Memory B cell (primary cell): ENCODE measurements at places on chromosomes 2 and 18.

GRCh38 chr2:44004735-44005602, 9.2 kb upstream of the LRPPRC start:
- DNase-seq, result no peak

GRCh38 chr2:217794133-217794986, 208.4 kb downstream of the TNS1 start:
- no peak for DNase-seq

DNA sequence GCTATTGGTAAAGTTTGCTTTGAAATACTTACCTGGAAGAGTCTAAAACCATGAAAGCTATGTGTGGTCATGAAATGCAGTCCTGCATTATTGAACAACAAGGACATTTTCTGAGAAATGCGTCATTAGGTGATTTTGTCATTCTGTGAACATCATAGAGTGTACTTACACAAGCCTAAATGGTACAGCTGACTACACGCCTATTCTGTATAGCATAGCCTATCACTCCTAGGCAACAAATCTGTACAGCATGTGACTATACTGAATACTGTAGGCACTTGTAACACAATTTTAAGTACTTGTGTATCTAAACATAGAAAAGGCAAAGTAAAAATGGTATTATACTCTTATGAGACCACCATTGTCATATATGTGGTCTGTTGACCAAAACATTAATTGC, 8.1 kb downstream of the FAM171B start:
- no peak for DNase-seq

DNA sequence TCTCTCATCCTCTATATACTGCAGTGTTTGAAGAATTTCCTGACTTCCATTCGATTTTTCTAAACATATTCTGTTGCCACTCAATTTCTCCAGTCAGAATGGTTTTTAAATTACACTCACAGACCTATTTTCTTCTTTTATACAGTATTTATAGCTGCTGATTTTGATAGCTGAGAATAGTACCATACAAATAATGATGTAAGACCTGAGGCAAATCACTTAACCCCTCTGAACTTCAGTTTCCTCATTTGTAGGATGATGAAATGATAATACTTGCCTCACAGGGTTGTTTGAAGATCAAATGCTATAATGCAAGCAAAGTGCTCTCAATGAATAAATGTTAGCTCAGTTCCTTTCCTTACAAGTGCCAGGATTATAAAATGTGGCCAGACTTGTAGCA, 241.8 kb downstream of the CPS1 start:
- no peak for DNase-seq

DNA sequence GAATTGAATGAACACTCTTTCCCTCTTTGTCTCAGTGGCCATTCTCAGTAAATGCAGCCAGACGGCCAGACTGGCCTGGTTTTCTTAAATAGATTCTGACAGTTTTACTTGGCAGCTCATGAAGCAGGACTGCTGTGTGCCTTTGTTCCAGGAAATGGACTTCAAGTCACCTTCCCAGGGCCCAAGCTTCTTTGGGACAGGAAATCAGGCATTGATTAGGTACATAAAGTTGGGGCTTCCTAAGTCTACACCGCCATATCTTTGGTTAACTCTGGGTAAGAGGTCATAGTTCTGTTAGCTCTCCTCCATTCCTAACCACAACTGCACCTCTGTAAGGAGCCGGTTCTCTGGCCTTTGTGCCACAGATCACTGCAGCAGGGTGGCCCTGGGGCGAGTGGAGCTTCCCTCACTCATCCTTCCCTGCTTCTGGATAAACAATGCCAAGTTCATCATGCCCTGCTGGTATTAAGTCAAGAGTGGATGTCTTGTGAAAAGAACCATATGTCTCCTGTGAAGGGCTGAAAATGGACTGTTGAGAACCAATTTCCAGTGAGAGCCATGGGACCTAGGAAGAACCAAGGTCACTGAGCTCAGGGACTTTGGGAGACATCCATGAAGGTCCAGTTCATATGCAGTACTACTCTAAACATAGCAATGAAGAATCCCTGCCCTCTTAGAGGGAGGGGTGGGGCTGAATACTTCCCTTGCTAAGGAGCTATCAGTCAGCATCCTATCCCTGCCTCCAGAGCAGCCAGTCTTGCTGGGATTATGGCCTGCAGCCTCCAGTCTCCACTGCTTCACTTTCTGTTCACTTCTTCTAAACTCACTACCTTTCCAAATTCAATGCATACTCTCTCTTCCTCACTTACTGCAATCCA, 122.6 kb upstream of the XPO1 start:
- no peak for DNase-seq

DNA sequence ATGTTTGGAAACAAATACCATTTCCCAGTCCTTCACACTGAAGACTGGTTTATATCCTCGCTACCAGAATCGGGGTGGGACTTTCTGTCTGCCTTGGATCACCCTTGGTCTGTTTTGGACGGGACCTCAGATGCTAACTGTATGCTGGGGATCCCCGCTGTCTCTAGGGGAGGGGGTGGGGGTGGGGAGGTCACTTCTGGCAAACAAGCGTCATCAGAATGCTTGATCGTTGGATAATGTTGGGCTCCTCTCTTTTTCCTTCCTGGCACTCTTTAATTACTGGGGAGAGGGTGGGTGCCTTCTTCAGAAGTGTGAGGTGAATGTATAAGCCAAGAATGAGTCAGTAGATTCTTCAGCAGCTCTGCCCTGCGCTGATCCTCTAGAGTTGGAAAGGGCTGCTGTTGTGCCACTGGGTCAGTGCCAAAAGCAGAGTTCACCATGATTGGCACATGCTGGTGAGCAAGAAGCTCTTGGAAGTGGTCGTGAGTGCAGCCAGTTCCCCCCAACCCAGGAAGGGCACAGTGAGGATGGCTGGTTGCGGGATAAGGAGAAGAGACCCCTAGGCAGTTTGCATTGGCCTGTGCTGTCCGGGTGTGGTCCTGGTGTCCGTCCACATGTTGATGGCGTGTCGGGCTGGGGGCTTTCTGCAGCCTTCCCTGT, 32.2 kb downstream of the DGKD start:
- no peak for DNase-seq

DNA sequence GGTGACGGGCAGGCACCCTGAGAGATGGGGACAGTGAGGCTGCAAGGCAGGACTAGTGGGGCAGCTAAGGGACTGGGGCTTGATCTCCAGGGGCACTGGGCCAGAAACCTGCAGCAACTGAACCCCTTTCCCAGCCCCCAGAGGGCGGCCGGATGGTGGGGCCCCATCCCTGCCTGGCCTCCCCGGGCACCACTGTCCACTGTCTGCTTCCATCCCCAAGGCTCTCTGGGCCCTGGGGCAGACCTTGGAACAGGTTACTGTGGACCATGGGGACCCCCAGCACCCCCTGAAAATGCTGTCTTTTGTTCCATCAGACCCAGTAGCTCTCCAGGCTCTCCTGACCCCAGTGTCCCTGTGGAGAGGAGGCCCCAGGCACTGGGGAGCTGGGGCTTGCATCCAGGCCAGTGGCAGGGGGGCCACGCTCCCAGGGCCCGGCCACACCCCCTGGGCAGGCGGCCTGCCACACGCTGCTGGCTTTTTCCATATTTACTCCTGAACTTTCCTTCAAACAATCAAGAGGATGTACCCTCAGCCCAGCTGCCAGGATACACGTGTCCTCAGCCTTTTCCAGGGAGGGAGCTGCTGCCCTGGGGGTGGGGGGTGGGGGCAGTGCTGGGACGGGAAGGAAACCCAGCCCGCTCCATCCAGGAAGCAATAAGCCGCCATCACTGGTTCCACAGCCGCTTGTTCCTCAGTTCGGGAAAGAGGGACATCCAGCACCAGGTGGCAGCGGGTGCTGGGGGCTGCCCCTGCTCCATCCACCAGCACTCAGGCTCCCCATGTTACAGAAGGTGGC, 102.3 kb upstream of the ODC1 start:
- no peak for DNase-seq

GRCh38 chr18:78494204-78495085, 485.2 kb upstream of the SALL3 start:
- DNase-seq, result no peak

- no peak for DNase-seq
Measured at GRCh38 chr2:190717306-190717705, 68.4 kb downstream of the NAB1 start.

GRCh38 chr18:77316008-77316407, 66.4 kb downstream of the GALR1 start:
- DNase-seq, result no peak

GRCh38 chr2:202061695-202062094, 11.4 kb upstream of the KIAA2012 start:
- no peak for DNase-seq

DNA sequence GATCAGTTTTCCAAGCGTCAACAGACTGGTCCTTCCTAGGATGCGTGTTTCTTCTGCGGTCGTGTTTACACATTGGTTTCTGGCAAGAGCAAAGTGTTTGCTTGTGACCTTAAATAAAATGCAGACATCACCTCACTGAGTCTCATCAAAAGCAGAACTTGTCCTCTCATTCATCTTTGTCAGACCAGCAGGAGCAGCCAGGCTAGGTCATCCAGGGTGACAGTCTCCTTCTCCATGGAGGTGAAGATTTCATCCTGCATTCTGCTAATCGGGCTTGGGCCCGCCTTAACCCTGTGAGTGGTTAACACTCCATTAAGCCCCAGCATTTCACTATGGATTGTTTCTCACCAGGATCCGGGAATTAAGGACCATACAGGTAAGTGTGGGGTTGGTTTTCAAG, 64.2 kb upstream of the PID1 start:
- DNase-seq, result no peak

- DNase-seq, result no peak
Measured at GRCh38 chr18:8767340-8767739, 62.0 kb downstream of the MTCL1 start.

DNA sequence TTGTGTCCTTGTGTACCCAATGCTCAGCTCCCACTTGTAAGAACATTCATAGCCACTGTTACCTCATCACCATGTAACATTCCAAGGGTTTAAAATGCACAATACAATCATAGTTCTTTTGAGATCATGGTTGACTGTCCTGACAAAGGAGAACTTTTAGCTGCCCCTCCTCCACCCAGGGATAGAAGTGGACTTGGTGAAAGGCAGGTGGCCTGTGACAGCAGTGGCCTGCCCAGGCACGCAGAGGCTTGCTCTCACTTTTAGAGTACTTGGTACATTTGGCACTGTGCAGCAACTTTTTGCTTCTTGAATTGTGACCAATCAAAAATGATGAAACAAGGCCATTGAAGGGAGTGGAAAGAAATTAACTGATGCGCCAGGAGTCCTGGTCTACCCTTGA, 108.7 kb downstream of the ANKRD44 start:
- DNase-seq, result no peak

GRCh38 chr2:235086481-235087184, 134.8 kb downstream of the SH3BP4 start:
- DNase-seq, result no peak

GRCh38 chr2:144372410-144373080, 147.4 kb downstream of the ZEB2 start:
- DNase-seq, result no peak

GRCh38 chr18:37403100-37403781, 162.4 kb downstream of the CELF4 start:
- DNase-seq, result no peak

DNA sequence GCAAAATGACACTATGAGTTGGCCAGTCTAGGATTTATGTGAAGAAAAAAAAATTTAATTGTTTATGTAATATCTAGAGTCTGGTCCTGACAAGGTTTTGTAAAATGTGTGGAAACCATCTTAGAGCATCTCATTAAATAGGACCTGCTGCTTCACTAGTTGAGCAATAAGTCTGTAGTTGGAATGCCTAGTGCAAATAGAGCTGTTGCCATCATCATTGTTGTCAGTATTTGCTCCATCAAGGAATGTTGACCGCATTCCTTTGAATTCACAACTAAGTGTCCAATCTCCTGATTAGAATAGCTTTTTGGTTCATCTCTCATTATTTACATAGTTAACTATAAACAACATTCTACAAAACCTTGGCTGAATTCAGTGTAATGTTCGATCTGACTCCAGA, 32.2 kb upstream of the RPE start:
- DNase-seq, result no peak

- no peak for DNase-seq
Measured at GRCh38 chr2:150036622-150037021, 449.0 kb upstream of the MMADHC start.

- DNase-seq, result no peak
Measured at GRCh38 chr2:236178890-236179235, 10.7 kb upstream of the GBX2 start.

GRCh38 chr2:61633250-61633649, 95.1 kb upstream of the XPO1 start:
- DNase-seq, result no peak

GRCh38 chr2:144922519-144922918, 402.6 kb upstream of the ZEB2 start:
- no peak for DNase-seq

- DNase-seq, result no peak
Measured at GRCh38 chr2:24793761-24794435, 673 bp downstream of the CENPO start.

DNA sequence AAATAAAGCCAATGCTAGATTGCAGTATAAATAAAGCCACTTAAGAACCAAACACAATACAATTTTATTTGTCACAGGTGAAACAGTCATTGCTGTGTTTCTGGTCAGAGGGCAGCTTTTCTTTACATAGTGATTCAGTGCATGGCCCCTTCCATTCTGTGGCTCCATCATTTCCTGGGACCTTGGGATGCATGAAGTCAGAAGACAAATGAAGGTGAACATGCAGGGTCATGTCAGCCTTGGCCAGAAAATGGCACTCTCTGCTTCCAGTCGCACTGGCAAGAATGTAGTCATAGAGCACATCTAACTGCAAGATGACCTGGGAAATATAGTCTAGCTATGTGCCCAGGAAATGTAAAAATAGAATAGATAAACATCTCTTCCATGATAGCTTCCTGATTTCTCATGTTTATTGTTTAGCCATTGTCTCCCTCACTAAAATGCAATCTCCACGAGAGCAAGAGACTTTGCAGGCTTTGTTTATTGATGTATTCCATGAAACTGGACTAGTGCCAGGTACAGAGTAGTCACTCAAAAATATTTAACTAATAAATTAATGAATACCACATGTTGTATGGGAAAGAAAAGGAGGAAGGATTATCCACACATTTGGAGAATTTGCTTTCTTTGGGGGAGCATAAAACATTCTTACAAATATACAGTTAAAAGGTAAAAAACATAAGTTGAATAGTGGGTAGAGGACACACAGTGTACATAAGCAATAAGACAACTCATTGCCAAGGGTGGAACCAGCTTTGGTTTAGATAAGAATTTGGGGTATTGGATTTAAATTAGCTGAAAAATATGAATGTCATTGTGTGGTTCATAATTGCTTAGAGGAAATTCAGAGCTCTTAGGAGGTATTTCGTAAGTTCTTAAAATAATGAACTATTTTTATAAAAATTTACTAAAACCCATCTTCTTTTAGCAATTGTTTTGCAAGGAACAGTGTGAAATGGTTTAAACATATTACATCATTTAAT, 343.8 kb downstream of the PID1 start:
- DNase-seq, result no peak

GRCh38 chr2:154710685-154711084, 12.2 kb downstream of the KCNJ3 start:
- no peak for DNase-seq
